ENCODE measurements at places on chromosomes 2 and 18.
A peak's percentile ranks its signal among the peaks of the same experiment; 100 is the strongest.

GRCh38 chr2:101344137-101344536 is 35.6 kb upstream of the RNF149 start:
- DNase-seq, result no peak

DNA sequence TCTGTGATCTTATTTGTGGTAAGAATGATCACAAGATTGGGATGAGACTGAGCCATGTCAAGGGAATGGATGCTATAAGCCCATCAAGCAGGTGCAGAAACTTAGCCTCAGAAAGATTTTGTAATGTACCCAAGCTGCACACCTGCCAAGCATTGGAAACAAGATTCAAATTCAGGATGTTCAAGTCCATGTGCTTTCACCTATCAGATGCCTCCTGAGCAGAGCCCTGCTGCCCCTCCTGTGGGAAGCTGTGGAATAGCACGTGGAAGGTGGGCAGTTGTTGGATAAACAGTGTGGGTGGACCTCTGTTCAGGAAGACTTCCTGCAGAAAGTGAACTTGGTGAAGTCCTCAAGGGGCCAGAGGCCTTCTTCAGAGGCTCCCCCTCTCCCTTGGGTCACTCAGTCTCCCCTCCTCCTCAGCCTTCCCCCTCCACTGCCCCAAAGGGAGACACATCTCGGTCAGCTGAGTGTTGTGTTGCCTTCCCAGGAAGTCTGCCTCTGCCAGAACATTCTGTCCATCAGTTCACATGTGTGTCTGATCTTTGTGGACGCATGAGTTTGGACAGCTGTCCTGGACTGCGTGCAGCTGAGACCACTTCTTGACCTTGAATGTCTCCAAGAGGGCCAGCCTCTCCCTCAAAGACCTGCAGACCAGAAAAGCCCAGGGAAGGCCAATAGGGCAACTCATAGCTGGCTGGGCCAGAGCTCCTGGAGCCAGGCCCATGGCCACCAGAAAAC is 186.1 kb downstream of the INHBB start:
- DNase-seq, result no peak

GRCh38 chr2:46517485-46517884 is 38.1 kb downstream of the TMEM247 start:
- no peak for DNase-seq

GRCh38 chr2:98669675-98670074 is 61.3 kb downstream of the MGAT4A start:
- no peak for DNase-seq

DNA sequence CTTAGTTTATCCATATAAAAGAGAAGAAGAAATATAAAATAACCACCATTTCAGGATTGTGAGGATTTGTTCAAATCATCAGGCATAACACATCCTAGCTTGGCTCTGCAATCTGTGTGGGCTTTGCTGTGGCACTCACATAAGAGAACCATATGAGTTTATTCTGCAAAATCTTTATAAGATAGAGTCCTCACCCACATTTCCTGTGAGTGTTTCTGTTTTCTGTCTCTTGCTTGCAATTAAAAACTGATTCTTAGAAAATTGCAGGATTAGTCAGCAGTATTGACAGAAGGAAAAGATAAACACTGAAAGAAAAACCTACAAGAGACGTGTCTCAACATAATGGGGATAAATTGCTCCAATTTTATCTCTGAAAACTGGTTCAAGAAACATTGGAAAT is 258.5 kb downstream of the RND3 start:
- DNase-seq, result no peak

- DNase-seq, result no peak
Measured at GRCh38 chr2:175535631-175536030, 354.1 kb upstream of the ATP5MC3 start.

DNA sequence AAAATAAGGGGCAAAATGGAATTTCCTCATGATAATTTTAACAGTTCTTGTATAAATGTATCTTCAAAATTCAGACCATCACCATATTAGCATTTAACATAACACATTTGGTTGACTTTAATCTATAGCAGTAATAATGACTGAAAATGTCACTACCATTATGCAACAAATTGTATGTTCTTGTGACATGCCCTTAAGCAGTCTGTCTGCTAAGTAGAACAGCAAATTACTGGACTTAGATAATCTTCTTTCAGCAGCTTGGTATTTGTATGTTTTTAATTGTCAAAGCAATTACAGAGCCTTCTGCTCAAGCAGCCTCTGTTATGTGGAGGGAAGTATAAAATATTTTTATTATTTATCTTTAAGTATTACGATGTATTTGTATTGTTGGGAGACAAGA is 214.3 kb upstream of the NXPH2 start:
- DNase-seq, result no peak

DNA sequence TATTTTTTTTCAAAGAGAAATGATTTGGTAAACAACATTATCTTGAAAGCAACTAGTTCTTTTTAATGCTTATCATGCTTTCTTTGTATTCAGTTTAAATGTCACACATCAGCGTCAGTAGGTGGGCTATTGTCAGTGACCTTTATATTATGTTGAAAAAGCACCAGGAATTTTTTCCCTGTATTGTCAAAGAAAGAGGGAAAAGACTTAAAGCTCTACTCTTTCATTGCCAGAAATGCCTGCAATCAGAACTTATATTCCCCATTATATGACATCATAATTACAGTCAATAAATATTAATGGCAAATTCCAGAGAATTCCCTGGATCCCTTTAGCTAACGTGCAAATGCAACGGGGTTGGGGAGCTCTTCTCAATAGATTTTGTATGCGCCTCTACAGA is 353.9 kb downstream of the CDH2 start:
- DNase-seq, result no peak

- no peak for DNase-seq
Measured at GRCh38 chr2:183292028-183292427, 167.8 kb downstream of the NUP35 start.

- no peak for DNase-seq
Measured at GRCh38 chr2:89848114-89848513, 1156.6 kb downstream of the RPIA start.

DNA sequence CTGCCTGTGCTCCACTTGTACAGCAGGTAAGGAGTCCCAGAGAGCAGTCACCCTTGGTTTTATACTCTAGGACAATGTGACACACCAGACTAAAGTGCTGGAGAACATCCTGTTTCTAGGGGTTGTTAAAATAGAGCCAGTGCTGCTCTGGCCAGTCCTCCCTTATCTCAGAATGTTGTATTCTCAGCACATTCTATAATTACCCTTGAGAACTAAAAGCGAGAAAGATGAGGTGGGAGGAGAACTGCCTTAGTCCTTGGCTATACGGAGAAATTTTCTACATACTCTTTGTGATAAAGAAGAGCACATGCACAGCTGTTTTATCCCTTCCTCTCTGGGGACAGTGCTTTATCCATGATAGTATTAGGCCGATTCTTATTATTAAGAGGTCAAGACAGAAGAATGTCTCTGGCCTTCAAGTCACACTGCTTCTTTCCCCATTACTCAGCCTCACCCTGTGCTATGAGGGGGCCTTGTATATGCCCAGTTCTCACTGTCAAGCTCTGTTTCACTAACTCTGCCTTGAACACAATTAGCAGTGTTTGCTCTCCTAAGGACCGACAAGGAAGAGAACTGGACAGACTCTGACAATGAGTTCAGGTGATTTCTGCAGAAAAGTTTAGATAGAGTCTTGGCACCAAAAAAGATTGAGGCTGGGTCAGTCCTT is 385.8 kb downstream of the TRIB2 start:
- no peak for DNase-seq

DNA sequence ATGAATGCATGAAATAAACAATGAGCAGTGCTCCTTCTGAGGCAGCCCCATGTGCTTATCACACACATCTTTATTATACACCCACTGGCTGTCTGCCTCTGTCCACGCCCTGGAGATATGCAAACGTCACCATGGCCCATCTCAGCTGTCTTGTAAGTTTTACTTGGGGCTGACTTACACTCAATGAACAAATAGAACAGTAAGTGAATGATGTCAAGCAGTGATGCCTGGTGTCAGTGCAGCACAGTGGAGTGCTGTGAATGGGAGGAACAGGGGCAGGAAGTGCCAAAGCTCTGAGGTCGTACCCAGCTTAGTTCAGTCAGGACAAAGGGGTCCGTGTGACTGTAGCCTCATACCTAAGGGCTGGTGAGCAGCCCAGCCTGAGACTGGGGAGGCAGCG is 659.5 kb upstream of the HS6ST1 start:
- DNase-seq, result no peak

DNA sequence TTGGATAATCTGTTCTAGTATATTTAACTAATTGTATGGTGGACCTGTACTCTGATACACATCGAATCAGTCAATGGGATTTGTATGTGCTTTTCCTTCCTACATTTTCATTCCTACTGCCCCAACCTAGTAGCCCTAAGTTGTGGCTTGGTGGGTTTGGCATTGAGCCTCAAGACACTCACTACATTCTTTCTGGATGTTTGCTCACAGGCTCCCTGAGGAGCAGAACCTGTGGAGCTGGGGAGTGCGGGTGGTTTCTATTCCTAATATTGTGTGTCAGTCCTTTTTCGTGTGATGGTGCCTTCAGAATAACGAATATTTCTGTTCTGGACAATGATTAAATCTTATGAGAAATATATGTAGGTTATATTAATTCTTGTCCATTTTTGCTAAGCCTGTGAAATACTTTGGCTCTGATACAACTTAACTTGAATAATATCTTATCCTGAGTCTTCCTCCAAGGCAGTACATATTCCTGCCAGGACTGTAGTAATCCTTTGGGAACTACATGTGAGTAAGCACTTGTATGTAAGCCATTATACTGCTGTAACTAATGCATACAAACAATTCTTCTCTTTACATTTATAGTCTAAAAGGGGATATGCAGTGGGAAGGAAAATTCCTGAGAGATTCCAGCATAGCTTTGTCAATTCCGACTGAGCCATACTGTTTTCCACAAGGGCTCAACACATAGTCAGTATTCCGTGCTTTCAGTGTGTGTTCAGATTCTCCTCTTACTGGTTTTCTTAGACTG is 150.6 kb downstream of the AGPS start:
- peak; percentile 58 for DNase-seq

DNA sequence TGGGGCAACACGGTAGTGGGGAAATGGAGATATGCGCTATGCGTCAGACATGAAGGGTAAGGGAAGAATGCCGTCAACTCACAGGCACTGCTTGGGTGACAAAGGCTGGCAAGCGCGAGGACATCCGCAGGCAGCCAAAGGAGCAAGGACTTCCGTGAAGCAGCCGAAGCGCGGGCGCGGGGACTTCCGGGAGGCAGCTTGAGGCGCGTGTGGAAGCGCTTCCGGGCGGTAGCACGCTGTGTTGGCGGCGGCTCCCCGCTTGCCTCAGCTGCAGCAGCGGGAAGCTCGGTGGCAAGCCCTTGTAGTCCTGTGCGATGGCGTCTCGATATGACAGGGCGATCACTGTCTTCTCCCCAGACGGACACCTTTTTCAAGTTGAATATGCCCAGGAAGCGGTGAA is at the start of gene PSMA8:
Gene PSMA8, plus strand, starts transcription at position 218 of the 400 bp plus-strand sequence. Its CDS starts 97 bp downstream, at position 315.
- DNase-seq, result no peak

- no peak for DNase-seq
Measured at GRCh38 chr2:232488097-232488711, 570 bp upstream of the ECEL1 start.

GRCh38 chr2:214560176-214560575 is 149.3 kb downstream of the VWC2L start:
- DNase-seq, result no peak

- DNase-seq, result no peak
Measured at GRCh38 chr2:7835151-7835550, 846.7 kb upstream of the ID2 start.

Data from AG04449 (cell line).